ENCODE measurements at places on chromosomes 3 and 15.

DNA sequence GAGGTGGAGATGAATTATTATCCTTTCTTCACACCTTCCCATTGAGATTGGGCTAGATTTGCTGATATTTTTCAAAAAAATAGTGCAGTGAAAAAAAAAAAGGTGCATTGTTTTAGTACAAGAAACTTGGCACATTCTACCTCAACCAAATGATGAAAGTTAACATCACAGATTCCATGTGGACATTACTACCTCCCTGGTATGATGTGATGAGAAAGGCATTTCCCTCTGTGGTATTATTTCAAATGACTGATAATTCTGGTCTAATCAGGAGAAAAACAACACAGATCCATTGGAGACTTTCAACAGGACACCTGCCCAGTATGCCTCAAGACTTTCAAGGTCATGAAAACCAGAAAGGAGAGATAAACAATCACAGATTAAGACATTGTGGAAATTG, 313.4 kb downstream of the BCHE start:
- DNase-seq, result no peak

DNA sequence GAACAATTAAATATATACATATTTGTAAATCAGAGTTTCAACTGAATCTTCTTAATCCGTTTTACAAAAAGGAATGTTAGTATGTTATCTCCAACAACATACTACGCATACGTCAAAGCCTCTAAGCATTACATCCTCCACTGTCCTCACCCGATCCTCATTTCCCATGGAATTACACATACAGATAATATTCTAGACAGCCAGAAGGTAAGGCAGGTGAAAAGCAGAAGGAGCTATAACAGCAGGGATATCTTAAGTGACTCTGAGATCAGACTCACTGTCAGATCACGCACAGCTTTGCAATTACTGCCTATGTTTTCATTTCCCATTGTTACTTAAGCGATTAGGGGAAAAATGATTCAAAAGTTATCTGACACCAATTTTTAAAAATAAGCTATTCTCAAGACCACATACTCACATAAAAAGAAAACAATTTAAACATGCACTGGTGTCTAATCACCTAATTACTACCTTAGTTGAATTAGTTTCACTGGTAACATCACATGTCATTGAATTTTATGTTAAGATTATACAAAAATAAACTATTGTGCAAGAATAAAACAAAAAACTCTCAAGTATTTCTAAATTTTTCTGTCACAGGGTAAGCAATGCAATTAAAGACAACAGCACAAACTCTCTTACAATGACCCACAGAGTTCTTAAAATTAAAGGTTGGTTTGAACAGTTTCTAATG, 92.8 kb downstream of the TBL1XR1 start:
- no peak for DNase-seq

- DNase-seq, result no peak
Observed at GRCh38 chr3:175743733-175744400, 884.7 kb downstream of the NAALADL2 start.

GRCh38 chr3:106025151-106025722, 156.4 kb upstream of the CBLB start:
- DNase-seq, result no peak

DNA sequence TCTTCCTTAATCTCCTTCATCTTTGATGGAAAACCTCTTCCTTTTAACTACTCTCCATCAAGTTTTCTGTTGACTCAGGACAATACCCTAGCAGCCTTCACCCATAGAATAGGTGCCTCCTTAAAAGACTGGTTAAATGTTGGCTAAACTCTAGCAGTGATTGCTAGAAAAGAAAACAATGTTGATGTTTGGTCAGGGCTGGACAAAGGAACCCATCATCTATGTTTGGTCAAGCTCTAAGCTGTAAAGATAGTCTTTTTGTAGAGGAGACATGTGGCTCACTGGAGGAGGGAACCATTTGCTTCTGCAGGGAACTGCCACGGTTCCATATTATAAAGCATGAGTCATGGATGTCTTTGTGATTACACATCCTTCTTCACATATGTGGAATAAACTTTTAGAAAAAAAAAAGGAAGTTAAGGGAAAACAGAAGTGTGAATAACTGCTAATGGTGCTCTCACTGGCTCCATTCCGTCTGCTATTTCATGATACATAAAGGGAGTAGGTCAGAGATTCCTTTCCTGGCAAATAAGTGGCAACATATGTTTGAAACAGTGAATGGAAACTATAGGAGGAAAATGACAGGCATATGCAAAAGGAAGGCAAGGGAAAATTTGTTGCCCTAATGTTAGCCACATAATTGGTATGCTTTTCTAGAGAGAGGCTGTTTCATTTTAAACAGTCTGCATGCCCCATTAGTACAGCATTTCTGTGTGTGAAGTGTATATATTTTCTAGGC, 78.2 kb downstream of the CMSS1 start:
- no peak for DNase-seq

DNA sequence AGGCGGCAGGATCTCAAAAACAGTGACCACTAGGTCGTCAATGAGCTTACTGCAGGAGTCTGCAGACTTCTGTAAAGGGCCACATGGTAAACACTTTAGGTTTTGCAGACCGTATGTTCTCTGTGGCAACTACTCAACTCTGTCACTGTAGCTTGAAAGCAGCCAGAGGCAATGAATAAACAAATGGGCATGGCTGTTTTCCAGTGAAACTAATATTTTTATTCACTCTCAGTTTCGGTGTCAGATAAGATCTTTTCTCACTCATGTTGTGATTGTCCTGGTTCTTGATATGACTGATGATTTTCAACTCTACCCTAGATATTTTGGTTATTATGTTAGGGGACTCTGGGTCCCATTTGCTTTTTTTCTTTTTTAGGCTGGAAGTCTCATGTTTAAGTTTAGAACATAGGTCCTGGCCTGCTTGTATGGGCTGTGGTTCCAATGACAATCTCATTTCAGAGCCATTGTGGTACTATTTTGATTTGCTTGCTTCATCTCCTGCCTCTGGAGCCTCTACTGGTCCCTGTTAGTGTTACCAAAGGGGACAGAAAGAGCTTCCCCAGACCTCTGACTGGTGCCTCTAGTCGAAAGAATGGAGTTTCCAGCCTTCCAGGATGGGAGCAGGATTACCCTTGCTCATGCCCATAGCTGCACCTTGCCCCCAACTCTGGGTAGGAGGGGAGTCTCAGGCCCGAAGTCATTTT, 222.0 kb downstream of the STT3B start:
- no peak for DNase-seq

DNA sequence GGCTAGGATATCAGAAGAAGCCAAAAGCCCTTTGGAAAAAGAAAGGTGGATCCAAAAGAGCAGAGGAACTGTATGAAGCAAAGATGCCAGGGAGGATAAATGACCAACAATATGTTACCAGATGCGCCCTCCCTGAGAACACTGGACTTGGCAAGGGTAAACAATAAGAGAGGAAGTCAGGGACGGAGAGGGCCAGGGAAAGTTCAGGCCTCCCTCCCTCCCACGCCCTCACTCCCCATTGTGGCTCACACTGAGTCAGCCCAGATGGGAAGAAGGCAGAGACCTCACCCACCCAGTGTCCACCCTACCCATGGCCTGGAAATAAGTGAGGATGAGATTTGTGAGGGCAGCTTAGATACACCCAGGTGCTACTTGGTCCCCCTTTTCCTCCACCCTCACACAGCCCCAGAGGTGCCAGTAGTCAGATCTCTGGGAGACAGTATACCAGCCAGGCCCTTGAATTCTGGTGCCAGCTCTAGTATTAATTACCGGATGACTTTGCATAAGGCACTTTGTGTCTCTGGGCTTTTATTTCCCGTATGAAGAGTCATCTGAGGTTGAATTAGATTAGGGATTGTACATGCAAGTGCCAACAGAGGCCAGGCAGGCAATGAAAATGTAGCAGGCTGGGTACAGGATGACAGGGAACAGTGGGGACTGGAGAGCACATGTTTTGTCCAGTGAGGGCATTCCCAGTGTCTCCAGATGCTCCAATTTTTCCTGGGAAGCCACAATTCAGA, 35.1 kb upstream of the FRMD4B start:
- DNase-seq, result no peak

- DNase-seq, result peak; percentile 51
Observed at GRCh38 chr15:42804739-42805138, 67.8 kb upstream of the CDAN1 start.

Measured in NCI-H82 (cell line).